Omental fat pad (tissue), 4 donors: ENCODE measurements at places on chromosomes 11 and 22. TPM values are rescaled to one million over a fixed set of nuclear protein-coding genes. Genes with fewer than 3 reads are reported as not detected.
A peak's percentile ranks its signal among the peaks of the same experiment; 100 is the strongest.

DNA sequence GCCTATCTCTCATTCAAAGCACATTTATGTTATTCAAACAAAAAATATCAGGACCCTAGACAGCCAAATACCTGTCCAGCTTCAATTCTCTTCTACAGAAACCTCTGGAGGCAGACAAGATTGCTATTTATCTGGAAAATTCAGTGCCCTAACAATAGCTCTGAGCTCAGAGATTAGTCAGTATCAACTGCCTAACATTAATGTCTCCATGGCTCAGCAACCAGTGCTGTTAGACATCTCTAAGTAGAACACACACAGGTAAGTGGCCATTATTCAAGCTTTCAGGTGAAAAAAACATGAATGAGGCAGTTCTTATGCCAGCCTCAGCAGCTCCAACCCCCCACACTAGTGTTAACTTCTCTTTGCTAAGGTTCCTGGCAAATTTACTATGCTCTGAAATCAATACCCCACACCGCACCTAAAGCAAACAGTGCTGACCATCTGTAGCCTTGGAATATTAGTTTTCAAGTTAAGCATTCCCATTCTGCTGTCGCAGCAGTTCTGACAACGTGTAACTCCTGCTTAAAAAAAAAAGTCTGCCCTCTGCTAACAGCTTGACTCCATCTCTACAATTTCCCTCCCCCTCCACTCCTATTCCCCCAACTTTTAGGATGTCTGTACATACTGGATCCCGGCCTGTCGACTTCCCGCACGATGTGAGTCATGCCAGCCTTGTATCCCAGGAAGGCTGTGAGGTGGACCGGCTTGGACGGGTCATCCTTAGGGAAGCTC lies 1.5 kb downstream of the RPL3 start:
- DNase-seq = no peak

DNA sequence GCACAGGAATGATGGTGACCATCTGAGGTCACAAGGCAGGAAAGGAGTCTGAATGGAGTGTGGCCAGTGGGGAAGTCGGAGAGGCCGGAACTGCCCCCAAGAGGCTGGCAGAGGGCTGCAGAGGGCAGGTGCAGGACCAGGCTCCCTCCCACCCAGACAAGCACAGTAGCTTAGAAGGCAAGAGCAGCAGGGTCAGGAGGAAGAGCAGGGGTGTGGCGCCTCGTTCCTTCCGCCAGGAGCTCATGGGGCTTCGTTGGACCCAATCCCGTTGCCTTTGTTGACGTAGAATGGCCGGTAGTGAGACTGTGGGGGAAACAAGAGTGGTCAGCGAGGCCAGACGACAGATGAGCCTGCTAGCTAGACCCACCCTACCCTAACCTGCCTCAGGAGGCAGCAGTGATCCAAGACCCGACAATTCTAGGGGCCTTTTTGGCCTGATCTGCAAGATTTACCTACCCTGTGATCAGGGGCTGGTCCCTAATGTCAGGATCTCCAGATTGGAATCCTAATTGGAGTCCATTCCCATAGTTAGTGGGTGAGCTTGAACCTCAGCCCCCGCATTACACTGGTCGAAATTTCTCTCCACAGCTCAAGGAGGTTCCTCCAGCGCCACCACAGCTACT lies 25.6 kb downstream of the TRIM29 start:
- no peak for DNase-seq

DNA sequence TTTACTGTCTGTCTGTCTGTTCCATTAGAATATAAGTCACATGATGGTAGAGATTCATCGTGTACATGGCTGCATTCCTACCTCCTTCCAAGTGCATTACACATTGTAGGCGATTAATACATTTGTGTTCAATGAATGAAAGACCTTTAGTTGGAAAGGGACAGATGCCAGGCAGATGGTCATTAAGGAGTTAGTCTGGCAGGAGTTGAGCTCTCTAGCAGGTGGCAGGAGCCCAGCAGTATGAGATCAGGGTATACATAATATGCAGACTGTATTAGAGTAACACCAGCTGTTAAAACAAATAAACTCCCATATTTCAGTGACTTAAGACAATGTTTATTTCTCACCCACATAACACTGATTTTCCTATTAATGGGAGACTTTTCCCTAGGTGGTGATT lies 147.7 kb upstream of the LARGE1 start:
- no peak for DNase-seq

- no peak for DNase-seq
Measured at GRCh38 chr22:49827271-49827852, 311 bp downstream of the BRD1 start.

GRCh38 chr22:30948930-30949342 lies 19.6 kb downstream of the MORC2 start:
- no peak for DNase-seq

- DNase-seq = peak; percentile 77
Measured at GRCh38 chr11:819943-820649, 1.4 kb downstream of the PNPLA2 start.

GRCh38 chr11:42043312-42043711 lies 583.9 kb upstream of the LRRC4C start:
- DNase-seq = no peak

GRCh38 chr11:102430158-102430836 lies 22.3 kb downstream of the TMEM123 start:
- no peak for DNase-seq

DNA sequence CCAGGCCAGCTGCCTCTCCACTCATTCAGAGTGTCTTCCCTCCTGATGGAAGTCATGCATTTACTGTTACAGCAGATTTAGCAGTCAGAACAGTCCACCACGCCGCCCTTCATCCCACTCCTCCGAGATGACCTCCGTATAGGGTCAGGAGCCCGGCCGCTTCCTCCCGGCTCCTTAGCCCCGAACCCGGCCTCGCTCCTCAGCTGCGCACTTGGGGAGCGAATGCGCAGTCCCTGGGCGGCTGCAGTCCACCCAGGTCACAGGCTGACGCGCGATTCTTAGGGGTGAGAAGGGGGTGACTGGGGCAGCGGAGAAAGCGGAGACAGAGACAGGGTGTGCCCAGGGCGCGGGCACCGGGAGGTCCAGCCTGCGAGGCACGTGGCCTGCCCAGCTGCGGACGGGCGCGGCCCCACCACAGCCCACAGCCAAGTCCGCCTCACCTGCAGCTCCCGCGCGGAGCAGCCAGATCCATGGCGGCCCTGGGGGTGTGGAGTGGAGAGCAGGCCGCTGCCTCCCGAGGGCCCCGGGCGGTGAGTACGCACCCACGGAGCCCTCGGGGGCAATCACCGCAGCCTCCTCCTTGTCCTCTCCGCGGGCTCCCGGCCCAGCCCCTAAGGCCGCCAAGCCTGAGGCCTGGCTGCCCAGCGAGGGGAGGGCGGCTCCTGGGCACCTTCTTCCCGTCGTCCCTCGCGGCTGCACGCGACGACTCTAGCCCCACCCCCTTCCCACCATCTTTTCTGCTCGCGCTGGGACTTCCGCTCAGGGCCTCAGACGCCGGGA lies 286.6 kb downstream of the BRD1 start:
- no peak for DNase-seq

- no peak for DNase-seq
Measured at GRCh38 chr11:132691848-132692550, 840.3 kb downstream of the OPCML start.

DNA sequence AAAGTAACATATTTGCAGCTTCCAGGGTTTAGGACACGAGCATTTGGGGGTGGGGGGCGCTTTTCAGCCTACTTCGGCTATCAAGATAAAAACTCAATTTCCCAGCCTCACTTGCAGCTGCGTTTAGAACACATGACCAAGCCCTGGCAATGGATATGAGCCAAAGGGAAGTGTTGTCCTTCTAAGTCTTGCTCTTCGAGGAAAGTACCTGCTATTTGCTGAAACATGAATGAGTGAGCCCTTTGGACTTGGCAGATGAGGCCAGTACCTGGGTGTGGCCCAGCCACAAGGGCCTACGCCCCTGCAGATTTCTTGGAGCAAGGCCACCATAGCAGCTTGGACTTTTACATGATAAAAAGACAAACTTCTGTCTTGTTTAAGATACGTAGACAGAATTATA lies 60.2 kb upstream of the SORL1 start:
- DNase-seq = no peak

- DNase-seq = no peak
Measured at GRCh38 chr11:70298243-70298915, 27.9 kb downstream of the PPFIA1 start.

GRCh38 chr11:83540112-83540675 lies 254.0 kb upstream of the CCDC90B start:
- no peak for DNase-seq

- DNase-seq = no peak
Measured at GRCh38 chr11:107819361-107820014, 39.1 kb downstream of the SLC35F2 start.

Gene MPZL3
- total RNA-seq = 1.3 TPM

Gene PRR33
- not detected for total RNA-seq

Gene CALCB
- 0.36 TPM for total RNA-seq

Gene SYT9
- not detected for total RNA-seq

Gene TRIM34
- total RNA-seq = 3.7 TPM

Gene DAGLA
- total RNA-seq = 4.6 TPM

Gene APOL3
- total RNA-seq = 89.8 TPM

Gene CD3D
- 1.7 TPM for total RNA-seq

Gene ZNF214
- 2.0 TPM for total RNA-seq

Gene SLC1A2
- total RNA-seq = 5.0 TPM
